ENCODE measurements at places on chromosomes 2 and 18. TPM values are rescaled to one million over a fixed set of nuclear protein-coding genes. Genes with fewer than 3 reads are reported as not detected.

- DNase-seq: no peak
These were observed 958.9 kb downstream of the DCDC2C start for GRCh38 chr2:4662161-4662779.

The CXCR4 gene
- total RNA-seq: 3.6 TPM

DNA sequence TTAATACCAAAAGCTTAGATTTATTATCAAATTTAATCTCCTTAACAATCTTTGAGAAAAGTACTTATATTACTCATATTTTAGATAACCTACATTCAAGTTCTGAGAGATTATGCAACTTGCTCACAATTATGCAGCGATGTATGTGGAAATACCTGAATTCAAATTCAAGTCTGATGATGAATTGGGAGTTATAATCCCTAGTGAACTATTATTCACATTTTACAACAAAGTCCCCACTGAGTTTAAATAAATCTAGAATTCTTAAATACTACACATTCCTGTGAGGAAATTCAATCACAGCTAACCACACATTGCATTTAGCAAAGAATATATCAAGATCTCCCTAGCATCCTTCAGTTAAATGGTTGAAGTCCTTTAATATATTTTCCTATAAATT is 278.4 kb downstream of the NOL4 start:
- no peak for DNase-seq

GRCh38 chr18:35192415-35192814 is 48.4 kb upstream of the ZNF397 start:
- no peak for DNase-seq

All from left ventricle myocardium superior (tissue), 1 donor.